Activated T-cell treated with anti-CD3 and anti-CD28 coated beads for 1 hour (primary cell): ENCODE measurements at places on chromosomes 13 and 19.

DNA sequence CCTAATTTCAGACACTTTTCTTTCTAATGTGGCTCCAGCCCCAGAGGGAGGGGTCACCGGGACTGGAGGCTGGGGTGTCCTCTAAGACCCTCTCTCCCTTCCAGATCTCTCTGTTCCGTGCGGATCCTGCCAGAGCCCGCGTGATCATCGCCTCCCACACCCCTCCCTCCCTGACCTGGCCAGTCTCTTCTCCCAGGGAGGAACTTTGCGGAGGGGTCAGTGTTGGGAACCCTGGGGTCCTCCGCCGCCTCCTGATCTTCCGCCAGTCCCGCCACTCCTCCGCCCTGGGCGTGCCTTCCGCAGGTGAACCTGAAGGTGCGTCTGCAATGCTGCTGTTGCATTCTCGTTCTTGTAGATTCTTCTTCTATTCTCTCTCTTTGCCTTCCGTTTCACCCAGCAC lies 9.1 kb downstream of the SOX21 start:
- no peak for DNase-seq

DNA sequence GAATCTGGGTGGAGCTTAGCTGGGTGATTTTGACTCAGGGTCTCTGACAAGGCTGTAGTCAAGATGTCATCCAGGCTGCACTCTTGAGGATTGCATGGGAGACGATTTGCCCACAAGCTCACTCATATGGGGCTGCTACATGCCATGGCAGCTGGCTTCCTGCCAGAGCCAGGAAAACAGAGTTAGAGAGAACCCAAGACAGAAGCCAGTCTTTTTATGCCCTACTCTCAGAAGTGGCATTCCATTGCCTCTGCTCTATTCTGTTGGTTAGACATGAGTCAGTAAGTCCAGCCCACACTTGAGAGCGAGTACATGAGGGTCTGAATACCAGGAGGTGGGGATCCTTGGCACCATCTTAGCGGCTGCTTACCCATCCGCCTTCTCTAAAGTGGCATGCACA lies 9.5 kb downstream of the POLR1D start:
- DNase-seq: no peak

DNA sequence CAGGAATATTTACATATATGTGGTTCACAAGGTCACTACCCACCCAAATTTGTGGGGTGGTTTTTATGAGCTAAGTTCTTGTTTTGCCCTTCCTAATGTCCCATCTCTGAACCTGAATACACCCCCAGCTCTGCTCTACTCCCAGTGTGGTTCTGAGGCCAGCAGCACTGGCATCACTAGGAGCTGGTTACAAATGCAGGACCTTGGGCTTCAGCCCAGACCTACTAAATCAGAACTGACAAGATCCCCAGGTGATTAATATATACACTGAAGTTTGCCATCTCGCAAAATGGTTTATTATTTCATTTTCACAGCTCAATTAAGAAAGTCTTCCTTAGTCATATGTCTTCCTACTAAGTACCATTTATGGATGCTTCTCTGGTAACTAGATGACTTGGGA lies 67.9 kb downstream of the FOXO1 start:
- no peak for DNase-seq

DNA sequence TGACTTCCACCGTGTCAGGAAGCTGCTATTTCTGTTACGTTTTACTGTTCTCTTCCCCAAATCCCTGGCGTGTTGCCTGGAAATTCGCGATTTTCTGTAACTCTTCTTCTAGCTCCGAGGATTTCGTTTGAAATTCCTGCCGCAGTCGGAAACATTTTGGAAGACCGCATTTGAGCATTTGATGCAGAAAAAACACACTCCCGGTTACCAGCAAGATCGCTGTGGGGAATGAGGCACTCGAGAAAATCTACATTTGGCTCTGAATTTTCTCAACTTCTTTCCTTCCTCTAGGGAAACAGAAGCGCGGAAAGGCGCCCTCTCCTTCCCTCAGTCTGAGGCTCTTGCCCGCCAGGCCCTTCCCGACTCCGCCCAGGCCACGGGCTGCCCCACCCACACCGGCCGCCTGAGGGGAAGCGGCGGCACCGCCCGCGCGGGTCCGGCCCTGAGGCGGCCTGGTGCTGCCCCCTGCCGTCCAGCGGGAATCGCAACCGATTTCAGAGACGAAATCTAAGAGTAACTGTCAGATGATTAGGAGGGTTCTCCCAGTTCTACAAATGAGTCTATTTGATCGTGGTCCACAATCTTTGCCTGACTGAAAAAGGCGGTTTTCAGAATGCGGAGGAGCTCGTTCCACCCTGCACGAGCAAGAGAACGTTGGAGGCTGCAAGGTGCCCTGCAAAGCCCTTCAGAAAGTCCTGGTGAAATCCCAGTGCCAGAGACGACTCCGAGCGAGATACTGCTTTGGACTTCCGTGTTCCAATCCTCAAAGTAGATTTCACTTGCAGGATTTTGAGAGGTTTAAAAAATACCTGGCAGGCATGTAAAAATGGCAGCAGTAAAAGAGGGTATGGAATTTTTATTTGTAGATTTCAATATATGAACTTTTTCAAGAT lies 18.4 kb upstream of the TUBGCP3 start:
- DNase-seq: peak; percentile 81

DNA sequence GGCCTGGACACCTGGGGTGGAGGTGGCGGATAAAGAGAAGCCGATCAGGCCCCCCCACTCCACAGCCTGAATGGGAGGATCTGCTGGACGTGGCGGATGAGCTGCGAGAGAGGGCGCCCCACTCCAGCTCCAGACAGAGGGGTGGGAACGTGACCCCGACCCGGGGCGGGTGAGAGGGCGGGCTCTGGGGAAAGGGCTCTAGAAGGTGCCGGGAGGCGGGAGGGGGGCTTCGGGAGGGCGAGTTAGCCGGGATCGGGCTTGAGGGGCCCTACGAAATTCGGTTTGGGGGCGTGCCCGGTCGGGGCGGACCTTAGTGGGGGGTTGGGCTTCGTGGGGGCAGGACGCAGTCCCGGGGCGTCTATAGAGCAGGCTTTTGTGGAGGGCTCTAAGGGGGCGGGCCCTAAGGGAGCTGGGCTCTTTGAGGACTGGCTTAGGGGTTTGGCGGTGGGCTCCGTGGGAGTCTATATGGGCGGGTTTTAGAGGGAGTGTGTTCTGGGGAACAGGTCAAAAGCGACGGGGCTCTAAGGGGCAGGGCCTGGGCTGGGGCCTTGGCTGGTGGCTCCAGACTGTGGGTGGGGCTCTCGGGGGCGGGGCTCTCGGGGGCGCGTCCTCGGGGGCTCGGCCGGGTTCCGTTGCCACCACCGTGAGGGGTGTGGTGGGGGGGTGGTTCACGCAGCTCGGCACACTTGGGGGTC lies 4.1 kb upstream of the NANOS3 start:
- DNase-seq: no peak

DNA sequence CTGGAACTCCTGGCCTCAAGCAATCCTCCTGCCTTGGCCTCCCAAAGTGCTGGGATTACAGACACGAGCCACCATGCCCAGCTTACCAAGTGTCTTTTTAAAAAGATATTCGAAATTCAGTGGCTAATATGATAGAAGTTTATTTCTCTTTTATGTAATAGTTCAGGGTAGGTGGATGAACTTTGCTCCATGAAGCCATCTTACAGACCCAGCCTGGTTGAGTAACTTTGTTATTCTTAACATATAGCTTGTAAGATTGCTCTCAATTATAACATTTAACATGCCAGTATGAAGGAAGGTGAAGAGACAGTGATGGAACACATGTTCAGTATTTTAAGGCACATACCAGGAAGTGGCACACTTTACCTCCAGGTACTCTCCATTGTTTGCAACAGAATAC lies 42.4 kb downstream of the ZIC2 start:
- DNase-seq: no peak

GRCh38 chr19:31956771-31957392 lies 388.5 kb upstream of the ZNF507 start:
- DNase-seq: no peak

GRCh38 chr13:20729633-20730585 lies 26.4 kb downstream of the IL17D start:
- no peak for DNase-seq

- no peak for DNase-seq
These were observed 24.8 kb downstream of the C2CD4C start for GRCh38 chr19:383922-384798.

DNA sequence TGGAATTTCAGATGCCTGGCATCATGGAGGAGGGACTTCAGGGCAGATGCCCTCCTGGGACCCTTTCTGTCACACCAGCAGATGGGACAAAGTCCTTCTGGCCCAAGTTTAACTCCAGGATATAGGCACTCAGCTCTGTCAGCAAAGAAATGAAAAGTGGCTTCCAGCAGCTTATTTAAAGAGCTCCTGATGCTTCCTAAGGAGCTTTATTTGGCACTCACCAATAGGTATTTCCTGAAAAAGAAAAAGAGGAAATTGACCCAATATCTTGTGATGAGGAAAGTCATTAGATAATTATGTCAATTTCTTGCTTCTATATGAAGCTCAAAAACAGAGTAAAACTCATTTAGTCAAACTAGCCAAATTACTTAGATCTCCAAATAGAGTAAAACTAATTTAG lies 224.6 kb downstream of the RAP2A start:
- no peak for DNase-seq

GRCh38 chr13:44431150-44431549 lies 57.5 kb downstream of the SERP2 start:
- no peak for DNase-seq

- DNase-seq: no peak
These were observed 153.5 kb downstream of the KCNRG start for GRCh38 chr13:50168786-50169185.

GRCh38 chr13:20840568-20840967 lies 62.0 kb downstream of the XPO4 start:
- DNase-seq: no peak

DNA sequence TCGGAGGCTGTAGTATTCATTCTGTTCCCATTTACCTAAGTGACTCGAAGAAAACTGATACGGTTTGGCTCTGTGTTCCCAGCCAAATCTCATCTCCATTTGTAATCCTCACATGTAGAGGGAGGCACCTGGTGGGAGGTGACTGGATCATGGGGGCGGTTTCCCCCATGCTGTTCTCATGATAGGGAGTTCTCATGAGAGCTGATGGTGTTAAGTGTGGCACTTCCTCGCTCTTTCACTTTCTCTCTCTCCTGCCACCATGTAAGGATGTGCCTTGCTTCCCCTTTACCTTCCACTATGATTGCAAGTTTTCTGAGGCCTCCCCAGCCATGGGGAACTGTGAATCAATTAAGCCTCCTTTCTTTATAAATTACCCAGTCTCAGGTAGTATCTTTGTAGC lies 23.5 kb downstream of the SLAIN1 start:
- DNase-seq: no peak

DNA sequence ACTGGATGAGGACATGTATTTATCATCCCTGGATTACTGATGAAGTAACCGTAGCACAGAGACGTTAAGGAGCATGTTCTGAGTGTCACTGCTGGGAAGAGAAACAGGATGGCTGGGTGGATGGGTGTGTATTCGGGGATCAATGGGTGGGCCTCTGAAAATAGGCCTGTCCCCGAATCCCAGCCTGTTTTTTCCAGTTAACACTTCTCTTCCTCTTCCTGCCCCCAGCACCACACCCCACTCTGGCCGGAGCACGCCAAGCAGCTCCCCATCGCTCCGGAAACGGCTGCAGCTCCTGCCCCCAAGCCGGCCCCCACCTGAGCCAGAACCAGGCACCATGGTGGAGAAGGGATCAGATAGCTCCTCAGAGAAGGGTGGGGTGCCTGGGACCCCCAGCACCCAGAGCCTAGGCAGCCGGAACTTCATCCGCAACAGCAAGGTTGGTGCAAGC lies 8.8 kb downstream of the GRAMD1A start:
- no peak for DNase-seq

- DNase-seq: no peak
These were observed 3.5 kb downstream of the FZR1 start for GRCh38 chr19:3509566-3509989.

GRCh38 chr19:54148158-54148557 lies 10.6 kb downstream of the CNOT3 start:
- DNase-seq: no peak

DNA sequence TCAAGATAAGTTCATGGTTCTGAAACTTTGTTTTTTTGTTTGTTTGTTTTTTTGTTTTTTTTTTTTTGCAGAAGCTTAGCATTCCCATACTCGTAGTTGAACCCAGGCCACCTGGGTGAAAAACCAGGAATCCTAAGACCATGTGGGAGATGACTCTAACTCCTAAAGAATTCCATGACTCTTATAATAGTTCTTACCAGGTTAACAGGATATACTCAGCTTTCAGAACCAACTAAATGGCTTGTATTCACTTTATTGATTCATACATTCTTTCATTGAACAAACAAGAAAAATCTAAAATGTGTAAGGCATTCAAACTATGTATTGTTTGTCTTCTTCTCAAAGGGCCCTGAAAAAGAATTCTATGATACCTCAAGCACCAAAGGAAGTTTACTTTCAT lies 40.5 kb upstream of the KLF5 start:
- no peak for DNase-seq

DNA sequence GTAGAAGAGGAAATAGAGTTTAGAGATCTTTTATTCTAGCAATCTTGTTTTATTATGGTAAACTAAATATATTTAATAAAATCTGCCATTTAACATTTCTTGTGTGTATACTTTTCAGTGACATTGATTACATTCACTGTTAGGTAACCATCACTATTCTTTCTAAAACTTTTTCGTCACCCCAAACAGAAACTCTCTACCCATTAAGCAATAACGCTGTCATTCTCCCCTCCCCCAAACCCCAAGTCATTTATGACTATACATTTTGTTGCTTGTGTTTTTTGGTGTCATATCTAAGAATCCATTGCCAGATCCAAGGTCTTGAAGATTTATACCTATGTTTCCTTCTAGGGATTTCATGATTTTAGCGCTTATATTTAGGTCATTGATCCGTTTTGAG lies 10.6 kb downstream of the URI1 start:
- no peak for DNase-seq

GRCh38 chr13:20185366-20186056 lies 7.2 kb downstream of the GJB2 start:
- DNase-seq: no peak

DNA sequence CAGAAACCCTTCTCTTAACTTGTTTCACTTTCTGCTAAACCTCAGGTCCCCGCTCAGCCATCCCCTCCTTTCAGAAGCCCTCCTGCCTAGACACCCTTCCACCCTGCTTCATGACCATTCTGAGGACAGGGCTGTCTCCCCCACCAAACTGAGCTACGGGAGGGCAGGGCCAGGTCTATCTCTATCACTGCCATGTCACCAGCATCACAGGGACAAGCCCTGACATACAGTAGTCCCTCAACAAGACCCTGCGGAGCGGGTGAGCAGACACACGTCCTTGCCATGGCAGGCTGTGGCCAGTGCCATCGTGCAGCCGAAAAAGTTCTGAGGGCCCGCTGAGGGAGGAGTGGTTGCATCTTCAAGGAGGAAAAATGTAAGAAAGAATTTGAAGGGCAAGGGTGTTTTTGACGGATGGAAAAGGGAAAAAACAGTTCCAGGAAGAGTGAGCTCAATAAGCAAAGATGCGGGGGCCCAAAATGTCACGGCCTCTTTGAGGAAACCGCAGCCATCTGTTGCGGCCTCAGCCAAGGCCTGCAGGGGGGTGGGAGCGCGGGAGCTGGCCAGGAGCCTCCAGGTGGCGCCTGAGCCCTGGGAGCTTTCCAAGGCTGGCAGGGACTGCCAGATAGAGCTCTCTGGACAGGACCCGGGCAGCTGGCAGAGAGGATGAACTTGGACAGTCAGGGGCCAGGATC lies 8.1 kb downstream of the PTGIR start:
- DNase-seq: no peak
